Suppressor macrophage (primary cell): ENCODE measurements at places on chromosomes 7 and 10.

DNA sequence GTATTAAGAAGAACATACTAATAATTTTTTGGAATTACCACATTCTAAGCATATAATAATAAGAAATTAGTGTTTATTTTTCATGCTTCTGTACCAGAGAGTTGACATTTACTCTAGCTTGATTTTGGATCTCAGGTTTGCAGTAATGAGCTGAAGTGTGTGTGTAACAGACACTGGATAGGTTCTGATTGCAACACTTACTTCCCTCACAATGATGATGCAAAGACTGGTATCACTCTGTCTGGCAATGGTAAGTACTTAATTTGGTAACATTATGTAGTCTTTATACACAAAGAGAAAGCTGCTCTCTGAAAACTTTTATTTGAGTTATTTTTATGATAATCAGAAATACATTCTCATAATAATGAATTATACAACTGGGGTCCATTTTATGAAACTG lies 54.1 kb downstream of the SRI start:
- peak; percentile 63 for DNase-seq

- no peak for DNase-seq
Measured at GRCh38 chr10:101061624-101062231, at the start of gene KAZALD1. Gene KAZALD1, plus strand, starts transcription at chr10:101061989. Its CDS starts 604 bp downstream, at chr10:101062593.

DNA sequence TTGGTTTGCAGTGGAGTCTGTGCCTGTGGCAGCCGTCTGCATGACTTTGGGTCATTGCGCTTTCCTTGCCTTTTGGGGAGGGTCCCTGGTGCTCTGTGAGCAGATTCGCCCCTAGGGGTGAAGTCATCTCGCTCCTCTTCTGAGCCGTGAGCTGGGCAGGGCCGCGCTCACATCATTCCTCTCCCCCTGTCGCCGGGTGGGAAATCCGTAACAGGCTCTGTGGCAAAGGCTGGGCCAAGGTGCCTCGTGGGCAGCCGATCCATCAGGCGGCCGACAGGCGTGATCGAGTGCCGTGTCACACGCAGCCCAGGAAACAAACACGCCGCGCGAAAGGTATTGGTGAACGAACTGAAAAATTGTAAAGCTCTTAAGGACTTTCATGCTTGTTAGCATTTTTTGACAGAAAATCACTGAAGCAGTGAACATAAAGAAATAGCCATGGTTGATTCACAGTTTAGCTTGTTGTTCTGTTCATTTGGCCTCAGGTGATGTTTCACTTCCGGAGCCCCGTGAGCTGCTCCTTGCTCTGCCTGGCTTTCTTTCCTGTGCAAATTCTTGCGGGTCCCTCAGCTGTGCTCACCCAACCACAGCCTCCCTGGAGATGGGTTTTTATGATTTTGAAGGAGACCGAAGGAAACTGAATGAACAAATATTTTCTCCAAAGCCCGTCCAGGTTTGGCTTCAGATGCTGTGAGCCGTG lies 122.1 kb downstream of the NKX6-2 start:
- DNase-seq = no peak

DNA sequence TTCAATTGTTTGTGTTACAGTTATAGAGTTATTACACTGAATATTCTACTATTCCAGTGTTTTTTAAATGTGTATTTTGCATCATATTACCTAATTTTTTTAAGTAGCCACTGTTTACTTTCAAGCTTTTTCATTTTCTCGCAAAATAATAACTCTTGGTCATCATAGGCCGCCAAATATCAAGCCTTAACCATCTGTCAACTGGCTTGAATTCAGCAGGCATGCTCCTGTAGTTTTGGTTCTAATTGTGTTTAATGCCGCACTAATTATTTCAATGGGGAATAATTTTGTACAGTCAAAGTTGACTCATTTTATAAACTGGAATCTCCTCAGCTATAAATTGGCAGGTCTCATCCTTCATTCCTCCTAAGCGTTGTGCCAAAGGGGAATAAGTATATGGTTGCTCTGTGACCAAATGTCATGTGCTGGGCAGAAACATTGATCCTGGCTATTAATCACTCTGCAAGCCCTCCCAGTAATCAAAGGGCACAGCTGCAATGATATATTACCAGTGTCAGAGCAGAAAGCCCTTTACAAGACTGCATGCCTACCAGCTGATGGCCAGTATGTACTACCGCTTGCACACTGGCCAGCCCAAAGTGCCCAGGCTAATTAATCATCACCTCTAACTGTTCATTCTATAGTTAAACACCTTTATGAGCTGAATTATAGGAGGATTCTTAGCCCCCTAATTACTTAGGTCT lies 74.8 kb downstream of the SKAP2 start:
- DNase-seq = no peak

- DNase-seq = no peak
Measured at GRCh38 chr7:131105294-131105798, 222.3 kb upstream of the MKLN1 start.

GRCh38 chr10:124416733-124417132 lies 2.0 kb downstream of the OAT start:
- no peak for DNase-seq

DNA sequence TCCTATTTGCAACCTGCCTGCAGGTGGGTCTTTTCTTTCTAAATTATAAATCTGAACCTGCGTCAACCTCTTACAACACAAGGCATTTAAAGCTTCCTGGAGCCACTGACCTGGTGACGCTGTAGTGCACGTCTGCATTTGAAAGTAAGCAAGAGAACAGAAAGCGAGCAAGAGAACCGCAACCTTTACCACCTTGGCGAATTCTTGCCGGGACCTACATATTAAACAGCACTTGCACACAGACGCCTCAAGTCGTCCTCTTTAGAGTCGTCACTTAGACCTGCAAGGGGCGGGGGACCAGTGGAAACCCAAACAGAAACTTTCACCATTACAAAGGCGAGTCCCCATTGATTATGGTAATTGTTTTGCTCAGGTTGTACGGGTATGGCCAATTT lies 9.5 kb downstream of the GLI3 start:
- DNase-seq = no peak

GRCh38 chr10:70368774-70369482 lies 13.5 kb downstream of the LRRC20 start:
- no peak for DNase-seq

GRCh38 chr10:4170633-4171314 lies 385.8 kb upstream of the KLF6 start:
- DNase-seq = no peak

DNA sequence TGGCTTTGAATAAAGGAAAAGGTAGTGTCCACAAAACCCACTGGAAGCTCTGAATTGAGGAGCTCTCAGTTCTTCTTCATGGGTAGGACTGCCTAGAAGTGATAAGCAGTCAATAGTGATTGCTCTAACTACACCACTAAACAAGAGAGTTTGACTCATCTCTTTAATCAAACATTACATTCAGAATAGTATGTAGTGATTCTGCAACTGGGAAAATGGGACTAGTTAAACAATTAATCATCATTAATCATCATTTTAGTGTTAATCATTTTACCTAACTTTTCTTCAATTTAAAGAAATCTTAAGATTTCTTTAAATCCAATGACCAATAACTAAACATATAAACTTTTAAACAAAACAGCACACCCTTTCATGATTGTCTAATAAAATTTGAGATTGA lies 484.0 kb upstream of the FZD8 start:
- DNase-seq = no peak

- no peak for DNase-seq
Measured at GRCh38 chr7:27179030-27179429, 4.9 kb upstream of the HOXA10 start.

GRCh38 chr7:38463277-38464225 lies 167.6 kb downstream of the AMPH start:
- peak; percentile 31 for DNase-seq

GRCh38 chr10:54318470-54318869 lies 482.6 kb downstream of the PCDH15 start:
- DNase-seq = no peak

- DNase-seq = no peak
Measured at GRCh38 chr7:135493362-135493761, 16.5 kb downstream of the CNOT4 start.

- no peak for DNase-seq
Measured at GRCh38 chr7:1902231-1902855, 232.3 kb downstream of the ELFN1 start.

DNA sequence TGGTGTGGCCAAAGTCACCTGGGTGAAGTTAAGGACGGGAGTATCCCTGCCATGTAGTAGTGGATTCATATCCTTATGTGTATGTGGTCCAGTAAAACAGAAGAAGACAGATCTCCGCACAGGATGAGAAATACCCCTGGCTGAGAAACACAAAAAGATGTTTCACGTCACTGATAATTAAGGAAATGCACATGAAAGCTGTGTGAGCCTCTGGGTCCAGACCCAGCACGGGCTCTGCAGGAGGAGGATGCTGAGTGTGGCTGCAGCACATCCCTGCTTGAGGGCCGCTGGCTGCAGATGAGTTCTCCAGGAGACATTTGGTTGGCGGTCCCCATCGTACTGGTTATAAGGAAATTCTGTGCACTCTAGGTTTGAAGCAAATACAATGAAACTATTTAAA lies 8.2 kb upstream of the SUN1 start:
- no peak for DNase-seq

DNA sequence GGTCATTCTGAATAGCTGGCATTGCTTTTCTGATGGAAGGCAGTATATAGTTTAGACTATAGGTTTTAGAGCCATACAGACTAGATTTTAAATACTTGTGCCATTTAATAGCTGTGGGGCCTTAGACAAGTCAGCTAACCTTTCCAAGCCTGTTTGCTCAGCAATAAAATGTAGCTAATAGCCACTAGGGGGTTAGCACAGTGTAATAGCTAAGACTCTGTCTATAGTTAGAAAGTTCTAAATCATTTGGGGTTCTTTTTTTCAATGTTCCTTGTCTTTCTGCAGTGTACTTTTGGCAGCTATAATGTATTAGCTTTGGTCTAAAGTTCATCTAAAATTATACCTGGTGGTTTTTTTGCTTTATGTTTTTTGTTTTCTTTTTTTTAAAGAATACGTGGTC lies 7.5 kb upstream of the KIFBP start:
- no peak for DNase-seq

GRCh38 chr10:1173091-1173490 lies 116.9 kb downstream of the WDR37 start:
- no peak for DNase-seq

DNA sequence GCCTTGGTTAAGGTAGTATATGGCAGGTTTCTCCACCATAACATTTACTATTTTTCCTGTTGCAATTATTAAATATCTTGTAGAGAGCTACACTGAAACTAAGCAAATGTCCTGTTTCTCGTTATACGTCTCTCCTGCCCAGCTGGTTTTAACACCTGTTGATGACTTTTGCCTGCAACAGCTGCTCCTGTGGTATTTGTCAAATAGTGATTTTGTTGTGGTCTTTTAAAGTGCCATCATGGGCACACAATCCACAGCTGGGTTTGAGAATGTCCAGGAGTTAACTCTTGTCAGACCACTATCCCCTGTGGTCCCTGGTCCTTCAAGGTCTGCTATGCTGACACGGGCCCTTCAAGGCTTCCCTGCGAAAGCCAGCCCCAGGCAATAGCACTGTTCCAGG lies 24.9 kb upstream of the SEC61G start:
- no peak for DNase-seq

- DNase-seq = no peak
Measured at GRCh38 chr7:95421000-95421846, 13.6 kb downstream of the PON2 start.

DNA sequence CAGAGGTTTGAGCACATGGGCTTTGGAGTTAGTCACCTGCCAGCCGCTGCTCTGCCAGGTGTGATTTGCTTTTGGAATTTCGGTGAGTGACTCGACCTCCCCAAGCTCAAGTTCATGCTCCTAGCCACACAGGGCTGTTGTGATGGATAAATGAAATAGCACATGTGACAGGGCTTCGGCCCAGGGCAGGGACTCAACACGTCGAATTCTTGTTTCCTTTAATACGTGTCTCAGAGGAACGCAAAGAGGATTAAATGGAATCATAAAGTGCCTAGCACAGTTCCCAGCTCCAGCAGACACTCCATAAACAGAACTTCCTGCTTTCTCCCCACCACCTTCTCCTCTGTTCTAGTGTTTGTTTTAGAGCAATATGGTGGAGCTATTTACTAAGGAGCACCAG lies 88.3 kb upstream of the CHST15 start:
- DNase-seq = no peak

GRCh38 chr10:97780841-97781617 lies 9.2 kb upstream of the SFRP5 start:
- DNase-seq = peak; percentile 23

DNA sequence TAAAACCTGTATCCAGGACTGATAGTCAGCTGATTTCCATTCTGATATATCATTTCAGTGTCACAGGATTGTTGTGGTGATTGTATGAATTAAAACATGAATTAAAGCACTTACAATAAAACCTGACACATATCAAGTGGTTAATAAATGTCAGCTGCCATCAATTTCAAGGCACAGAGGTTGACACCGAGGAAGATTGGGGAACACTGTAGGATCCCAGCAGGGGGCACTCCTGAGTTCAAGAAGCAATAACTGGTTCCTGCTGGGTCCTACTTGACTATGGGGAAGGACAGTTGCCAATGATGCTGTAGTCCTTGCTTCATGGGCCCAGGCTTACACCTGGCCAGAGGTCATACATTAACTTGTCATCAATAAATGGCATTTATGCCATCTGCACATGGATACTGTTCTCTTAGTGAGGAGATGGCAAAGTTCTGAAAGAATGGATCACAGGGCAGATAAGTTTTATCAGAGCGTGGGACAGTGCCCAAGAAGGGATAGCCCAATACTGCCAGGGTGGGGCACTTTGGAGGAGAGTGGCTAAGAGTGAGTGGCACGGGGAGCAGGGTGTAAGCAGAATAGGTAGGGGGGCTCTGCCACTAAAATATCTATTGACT lies 24.1 kb downstream of the FZD1 start:
- DNase-seq = peak; percentile 62

DNA sequence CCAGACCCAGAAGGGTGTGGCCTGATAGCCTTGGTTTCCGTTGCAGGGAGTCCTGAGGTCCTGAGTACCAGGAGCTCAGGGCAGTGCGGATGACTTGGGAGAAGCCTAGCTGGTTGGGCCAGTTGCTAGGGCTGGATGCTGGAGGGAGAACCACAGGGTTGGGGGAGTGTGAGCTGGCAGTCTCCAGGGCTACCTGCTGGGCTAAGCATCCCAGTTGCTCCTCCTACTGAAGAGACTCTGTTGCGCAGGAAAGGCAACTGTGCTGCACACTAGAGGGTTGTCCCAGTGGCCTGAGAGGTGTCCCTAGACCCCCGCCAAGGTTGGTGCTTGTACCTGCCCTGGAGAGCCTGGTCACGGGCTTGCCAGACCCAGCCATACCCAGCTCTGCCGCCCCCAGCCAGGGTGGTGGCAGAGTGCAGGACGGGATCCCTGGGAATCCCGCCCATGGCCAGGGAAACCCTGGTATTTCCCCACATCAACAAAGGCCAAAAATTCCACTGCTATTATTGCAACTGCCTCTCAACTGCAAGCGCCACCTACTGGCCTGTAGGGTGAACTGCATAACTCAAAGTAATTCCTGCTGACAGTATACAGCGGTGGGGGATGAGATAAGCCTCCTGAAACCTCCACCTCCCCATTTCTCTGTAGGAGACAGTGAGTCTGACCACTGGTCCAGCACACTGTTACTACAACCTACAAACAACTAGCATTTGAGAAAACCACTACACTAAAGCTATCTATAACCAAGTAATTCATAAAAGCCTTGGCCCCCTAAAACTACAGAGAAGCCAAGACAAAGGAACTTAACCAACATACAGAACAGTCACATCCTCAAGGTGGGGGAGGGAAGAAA lies 67.6 kb upstream of the DDC start:
- peak; percentile 64 for DNase-seq
